Hematopoietic multipotent progenitor cell (in vitro differentiated cells): ENCODE measurements at places on chromosomes 1 and 21.

- DNase-seq: no peak
Measured at GRCh38 chr1:161244888-161245287, 6.9 kb upstream of the NR1I3 start.

GRCh38 chr1:66316464-66317247 is 217.3 kb upstream of the SGIP1 start:
- DNase-seq: peak; percentile 79

GRCh38 chr1:107919953-107920352 is 45.0 kb downstream of the VAV3 start:
- DNase-seq: peak; percentile 66

- no peak for DNase-seq
Measured at GRCh38 chr1:159318784-159319551, 16.8 kb downstream of the FCER1A start.

- no peak for DNase-seq
Measured at GRCh38 chr1:214515544-214516433, 35.6 kb downstream of the PTPN14 start.

DNA sequence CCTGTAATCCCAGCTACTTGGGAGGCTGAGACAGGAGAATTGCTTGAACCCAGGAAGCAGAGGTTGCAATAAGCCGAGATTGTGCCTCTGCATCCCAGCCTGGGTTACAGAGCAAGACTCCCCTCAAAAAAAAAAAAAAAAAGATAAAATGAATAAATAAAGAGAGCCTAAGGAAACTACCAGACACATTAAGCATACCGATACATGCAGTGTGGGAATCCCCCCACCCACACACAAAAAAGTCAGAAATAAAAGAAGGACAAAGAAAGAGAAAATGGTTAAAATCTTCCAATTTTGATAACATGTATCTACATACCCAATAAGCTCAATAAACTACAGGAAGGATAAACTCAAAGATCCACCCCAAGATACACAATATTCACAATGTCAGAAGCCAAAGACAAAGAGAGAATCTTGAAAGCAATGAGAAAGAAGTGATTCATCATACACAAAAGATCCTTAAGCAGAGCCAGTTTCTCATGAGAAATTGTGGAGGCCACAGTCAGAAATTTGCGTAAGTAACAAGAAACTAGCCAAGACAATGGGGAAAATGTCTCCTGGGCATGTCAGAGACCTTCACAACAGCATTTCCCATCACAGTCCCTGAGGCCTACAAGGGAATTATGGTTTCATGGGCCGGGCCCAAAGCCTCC is 1197.0 kb downstream of the AMY1C start:
- no peak for DNase-seq

DNA sequence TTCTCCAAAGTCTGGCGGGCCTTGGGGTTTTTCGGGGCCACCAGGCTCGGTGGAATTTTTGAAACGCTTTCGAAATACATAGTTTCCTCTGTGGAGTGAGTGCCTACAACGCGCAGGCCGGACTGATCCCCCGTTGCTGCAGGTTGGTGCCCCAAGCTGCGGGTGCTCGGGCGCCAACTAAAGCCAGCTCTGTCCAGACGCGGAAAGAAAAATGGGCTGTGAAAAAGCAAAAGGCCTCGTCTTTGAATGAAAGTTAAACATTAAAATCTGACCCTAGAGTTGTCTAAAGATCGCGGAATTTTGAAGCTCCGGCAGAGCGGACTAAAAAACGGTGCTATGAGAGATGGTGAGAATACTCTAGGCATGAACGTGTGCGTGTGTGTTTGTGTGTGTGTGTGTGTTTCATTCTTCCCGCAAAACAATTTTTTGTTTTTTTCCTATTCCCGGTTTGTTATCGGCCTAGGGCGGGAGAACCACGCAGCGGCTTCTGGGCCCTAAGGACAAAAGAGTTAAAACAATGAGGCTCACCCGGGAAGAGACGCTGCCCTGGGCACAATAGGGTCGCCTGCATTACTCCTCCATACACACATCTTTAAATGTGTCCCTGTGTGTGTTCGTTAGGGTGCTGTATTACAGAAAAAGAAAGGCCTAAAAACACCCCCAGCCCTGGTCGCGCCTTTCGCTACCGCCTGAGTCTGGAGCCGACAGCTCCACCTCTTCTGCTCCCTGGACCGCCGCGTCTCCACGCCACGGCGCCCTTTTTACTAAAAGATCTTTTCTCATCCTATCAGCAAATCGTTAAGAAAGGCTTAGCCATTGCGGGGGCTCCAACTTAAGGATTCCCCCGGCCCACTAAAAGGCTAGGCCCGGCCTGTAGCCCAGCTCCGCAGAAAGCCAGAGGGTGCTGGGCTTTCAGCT is 3.2 kb downstream of the TBX15 start:
- DNase-seq: no peak

DNA sequence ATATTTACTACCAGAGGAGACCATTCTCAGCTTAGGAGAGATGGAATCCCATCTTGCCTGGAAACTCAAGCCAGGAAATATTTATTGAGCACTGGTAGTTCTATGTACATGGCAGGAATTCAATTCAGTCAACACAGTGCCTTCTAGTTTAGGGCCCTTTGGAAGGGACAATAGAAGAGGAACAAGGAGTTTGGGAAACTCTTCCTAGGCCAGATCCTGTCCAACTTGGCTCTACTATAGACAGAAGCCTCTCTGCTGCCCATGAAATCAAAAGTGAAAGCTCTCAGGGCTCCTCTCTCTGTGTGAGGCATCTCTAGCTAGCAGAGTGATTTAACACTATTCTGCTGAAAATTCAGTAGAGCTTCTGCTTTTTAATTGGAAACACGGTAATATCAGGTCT is 244.6 kb upstream of the MAP1LC3C start:
- DNase-seq: no peak

DNA sequence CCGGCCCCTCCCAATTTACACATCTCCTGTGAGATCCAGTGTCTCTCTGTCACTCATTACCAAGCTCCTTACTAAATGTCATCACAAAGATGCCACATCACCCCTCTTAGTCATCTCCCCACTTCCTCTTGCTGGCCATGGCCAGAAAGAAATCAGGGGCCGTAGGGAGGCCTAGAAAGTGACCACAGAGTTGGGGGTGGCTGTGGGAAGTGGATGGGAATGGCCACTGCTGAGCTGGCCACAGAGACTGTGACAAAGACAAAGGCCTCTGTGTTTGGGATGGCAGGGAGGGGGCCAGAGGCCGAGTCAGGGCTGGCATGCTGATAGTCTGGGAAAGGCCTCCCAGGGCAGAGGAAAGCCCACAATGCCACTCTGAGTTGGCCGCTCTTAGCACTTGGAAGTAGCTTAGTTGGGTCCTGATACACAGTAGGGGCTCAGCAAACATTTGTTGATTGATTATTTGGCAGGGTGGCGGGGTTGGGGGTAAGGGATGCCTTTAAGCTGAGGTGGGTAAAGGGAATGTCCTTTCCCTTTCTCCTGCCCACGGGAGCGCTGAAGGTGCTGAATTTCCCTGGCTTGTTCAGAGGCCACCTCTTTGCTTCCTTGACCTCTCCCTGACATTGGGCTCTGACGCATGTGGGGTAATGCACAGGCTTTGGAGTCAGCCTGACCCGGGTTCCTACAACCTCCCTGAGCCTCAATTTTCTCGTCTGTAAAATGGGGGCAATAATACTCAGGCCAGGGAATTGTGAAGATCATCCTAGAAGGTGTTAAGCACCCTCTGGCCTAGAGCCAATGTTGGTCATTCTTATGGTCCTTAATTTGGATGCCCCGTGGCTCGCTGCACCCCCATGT is 13.2 kb downstream of the NAV1 start:
- no peak for DNase-seq

- peak; percentile 75 for DNase-seq
Measured at GRCh38 chr1:869499-870244, 54.1 kb upstream of the SAMD11 start.

GRCh38 chr1:53089478-53090226 is 27.6 kb downstream of the PODN start:
- DNase-seq: no peak

GRCh38 chr1:26833432-26834405 is 7.2 kb downstream of the ZDHHC18 start:
- DNase-seq: peak; percentile 97

DNA sequence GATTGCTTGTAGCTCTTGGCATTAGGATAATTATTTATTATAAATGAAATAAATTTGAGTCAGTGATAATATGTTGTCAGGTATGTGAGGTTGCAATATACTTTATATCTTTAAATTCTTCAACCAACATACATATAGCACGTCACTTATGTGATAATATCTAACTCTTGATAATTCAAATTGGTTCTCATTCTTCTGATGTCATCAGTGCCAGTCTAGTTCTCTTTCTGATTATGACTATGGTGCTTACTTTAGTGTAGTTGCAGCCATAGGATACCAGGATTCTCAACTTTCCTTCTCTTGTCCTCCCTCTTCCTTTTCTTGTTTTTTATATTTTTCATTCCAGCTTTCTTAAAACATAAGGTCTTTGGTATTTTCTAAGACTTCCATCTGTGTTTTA is 34.8 kb upstream of the ATP6V1G3 start:
- no peak for DNase-seq

DNA sequence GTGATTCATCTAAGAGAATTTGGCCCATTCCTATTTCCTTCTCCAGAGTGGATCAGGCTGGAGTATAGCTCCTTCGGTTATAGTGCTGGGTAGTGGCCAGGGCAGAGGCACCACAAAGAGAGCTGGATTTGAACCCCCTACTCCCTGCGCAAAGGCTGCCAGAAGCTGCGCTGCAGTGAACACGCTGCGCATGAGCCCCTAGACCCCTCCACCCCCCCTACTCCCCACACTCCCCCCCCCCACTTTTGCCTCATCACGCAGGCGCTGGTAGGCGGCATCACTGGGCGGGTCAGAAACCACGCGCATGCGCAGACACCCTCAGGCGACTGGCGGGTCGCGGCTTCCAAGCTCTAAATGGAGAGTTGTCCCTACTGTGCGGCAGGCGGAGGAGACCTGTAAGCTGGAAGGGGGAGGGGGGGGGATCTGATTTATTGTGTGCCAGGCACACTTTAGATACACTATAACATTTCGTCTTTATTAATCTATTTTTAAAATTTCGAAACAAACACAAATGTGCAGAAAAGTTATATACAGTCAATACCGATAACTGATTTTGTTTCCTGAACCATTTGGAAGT is 38.7 kb upstream of the HMGN1 start:
- DNase-seq: peak; percentile 89

- DNase-seq: no peak
Measured at GRCh38 chr1:77064246-77064645, 155.0 kb downstream of the PIGK start.

GRCh38 chr1:208510192-208510952 is 266.2 kb upstream of the PLXNA2 start:
- DNase-seq: no peak

GRCh38 chr1:14658642-14659041 is 60.2 kb downstream of the KAZN start:
- DNase-seq: no peak

- no peak for DNase-seq
Measured at GRCh38 chr1:183039985-183040447, 16.8 kb downstream of the LAMC1 start.

DNA sequence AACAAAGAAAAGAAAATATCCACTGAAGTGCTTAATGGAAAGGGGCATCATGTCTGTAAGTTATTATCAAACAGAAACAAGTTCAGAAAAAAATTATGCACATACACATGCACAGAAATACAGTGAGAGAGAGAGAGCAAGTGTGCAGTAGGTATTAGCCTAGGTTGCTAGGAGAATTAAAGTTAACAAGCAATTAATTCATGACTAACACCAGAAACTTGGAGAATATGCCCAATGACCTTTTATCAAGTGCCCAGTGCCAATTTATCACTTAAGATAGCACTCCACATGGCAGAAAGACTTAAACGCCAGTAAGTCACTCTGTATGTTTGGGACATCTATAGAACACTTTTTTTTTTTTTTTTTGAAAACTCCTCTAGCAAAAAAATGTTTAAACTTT is 56.2 kb upstream of the SLC16A1 start:
- DNase-seq: no peak

- DNase-seq: no peak
Measured at GRCh38 chr1:37143800-37144199, 109.5 kb upstream of the GRIK3 start.

DNA sequence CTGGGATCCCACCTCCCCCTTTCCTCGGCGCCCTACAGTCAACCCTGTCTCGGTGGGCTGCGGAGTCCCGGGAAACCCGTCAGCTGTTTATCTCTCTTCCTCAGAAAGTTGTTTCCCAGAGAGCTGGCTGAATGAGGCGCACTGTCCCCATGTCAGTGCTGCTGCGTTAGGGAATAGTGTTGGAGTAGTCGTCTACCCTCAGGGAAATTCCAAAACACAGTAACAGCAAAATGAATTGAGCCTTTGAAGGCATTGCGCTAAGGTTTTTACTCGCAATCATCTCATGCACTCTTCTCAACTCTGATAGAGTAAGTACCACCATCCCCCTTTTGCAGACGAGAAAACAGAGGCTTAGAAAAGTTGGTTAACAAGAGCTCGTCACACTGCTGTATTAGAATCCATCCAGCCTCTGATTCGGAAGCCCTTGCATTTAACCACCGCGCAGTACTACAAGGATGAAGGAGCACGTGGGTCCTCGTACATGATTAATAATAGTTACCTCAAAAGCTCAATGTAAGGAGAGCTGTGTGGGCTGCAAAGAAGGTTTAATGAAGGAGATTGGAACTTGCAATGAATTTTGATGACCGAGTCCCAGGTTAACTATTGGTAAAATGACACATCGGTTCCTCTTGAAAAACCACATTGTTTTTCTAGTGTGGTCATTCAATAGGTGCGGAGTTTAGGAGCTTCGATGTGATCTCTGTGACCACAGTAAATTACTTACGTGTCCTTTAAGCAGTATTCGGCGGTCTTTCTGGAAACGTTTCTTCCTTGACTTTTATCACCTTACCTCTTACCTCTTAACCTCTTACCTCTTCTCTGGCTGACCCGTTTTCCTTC is 788 bp upstream of the EDEM3 start:
- DNase-seq: peak; percentile 21

DNA sequence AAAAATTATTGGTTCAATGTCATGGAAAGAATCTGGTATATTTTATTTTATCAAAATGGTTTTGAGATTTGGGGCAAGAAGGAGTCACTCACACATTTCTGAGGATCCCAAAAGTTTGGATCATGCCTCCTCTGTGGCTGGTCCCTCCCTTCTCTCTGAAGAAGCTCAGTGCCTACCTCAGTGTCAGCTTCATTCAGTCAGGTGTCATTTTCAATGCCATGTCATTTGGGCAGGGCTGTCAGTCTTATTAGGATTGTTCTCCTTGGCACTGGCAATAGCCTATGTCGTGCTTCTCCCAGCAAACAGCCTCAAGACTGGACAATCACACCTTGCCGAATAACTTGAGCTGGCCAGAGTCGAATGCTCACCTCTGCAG is 264.5 kb upstream of the CAMK1G start:
- DNase-seq: no peak

- no peak for DNase-seq
Measured at GRCh38 chr1:115953180-115953579, 23.1 kb upstream of the SLC22A15 start.

- DNase-seq: no peak
Measured at GRCh38 chr1:186519982-186520381, 59.1 kb upstream of the PDC start.
